ENCODE measurements at places on chromosomes 6 and 20. TPM values are rescaled to one million over a fixed set of nuclear protein-coding genes. Genes with fewer than 3 reads are reported as not detected.

Gene SMLR1
- polyA plus RNA-seq: 48.7 TPM

Gene ASIP
- 0.27 TPM for polyA plus RNA-seq

Gene FABP7
- polyA plus RNA-seq: 0.13 TPM

Gene VGLL2
- 0.25 TPM for polyA plus RNA-seq

Gene MOG
- 0.04 TPM for polyA plus RNA-seq

Gene FRK
- 10.7 TPM for polyA plus RNA-seq

Gene MYBL2
- polyA plus RNA-seq: 13.0 TPM

Gene SIRPD
- polyA plus RNA-seq: 0.19 TPM

Gene PACSIN1
- 0.33 TPM for polyA plus RNA-seq

Gene TMEM63B
- 34.4 TPM for polyA plus RNA-seq

Gene SLC2A10
- polyA plus RNA-seq: 13.0 TPM

Gene EDN1
- 36.4 TPM for polyA plus RNA-seq

Gene B3GAT2
- polyA plus RNA-seq: 2.4 TPM

Gene NMBR
- polyA plus RNA-seq: 0.09 TPM

Gene PXDC1
- 52.3 TPM for polyA plus RNA-seq

Gene COL20A1
- 7.2 TPM for polyA plus RNA-seq

Gene SHLD1
- polyA plus RNA-seq: 14.6 TPM

Gene HSD17B8
- 35.9 TPM for polyA plus RNA-seq

Gene RNF182
- polyA plus RNA-seq: 1.6 TPM

Gene BPIFB2
- polyA plus RNA-seq: not detected

Gene ESR1
- polyA plus RNA-seq: 0.63 TPM

Gene TEAD3
- polyA plus RNA-seq: 41.2 TPM

Gene PTPRA
- polyA plus RNA-seq: 52.7 TPM

Gene FOXC1
- polyA plus RNA-seq: 0.48 TPM

Gene NHSL1
- polyA plus RNA-seq: 49.5 TPM

Gene LRRC73
- 0.49 TPM for polyA plus RNA-seq

Data from large intestine (tissue), 12 donors.